Omental fat pad (tissue), 4 donors: ENCODE measurements at places on chromosomes 2 and 18. TPM values are rescaled to one million over a fixed set of nuclear protein-coding genes. Genes with fewer than 3 reads are reported as not detected.

The AGAP1 gene
- total RNA-seq: 24.3 TPM

The TCF23 gene
- total RNA-seq: not detected

The CYP26B1 gene
- total RNA-seq: 10.6 TPM

The TACR1 gene
- 6.3 TPM for total RNA-seq

The KIF3C gene
- 1.2 TPM for total RNA-seq

The PROM2 gene
- 0.60 TPM for total RNA-seq

The IRS1 gene
- total RNA-seq: 14.3 TPM

The DNAH6 gene
- total RNA-seq: 1.6 TPM

The MALT1 gene
- 45.6 TPM for total RNA-seq

The KCNG3 gene
- 1.1 TPM for total RNA-seq

The NEURL3 gene
- not detected for total RNA-seq

The KCNE4 gene
- total RNA-seq: 4.8 TPM

The DSC1 gene
- total RNA-seq: not detected

The GEN1 gene
- total RNA-seq: 6.2 TPM

The POMC gene
- 13.5 TPM for total RNA-seq

The BOLL gene
- total RNA-seq: not detected

The LRRTM4 gene
- total RNA-seq: not detected

The CNDP1 gene
- not detected for total RNA-seq

The DAW1 gene
- total RNA-seq: 11.0 TPM

The KATNAL2 gene
- total RNA-seq: 7.8 TPM

The ANKRD30BL gene
- not detected for total RNA-seq

The EGR4 gene
- not detected for total RNA-seq

The RNF152 gene
- total RNA-seq: 20.5 TPM

The NEU4 gene
- 1.5 TPM for total RNA-seq

The DARS1 gene
- total RNA-seq: 74.7 TPM

The ROCK2 gene
- 166 TPM for total RNA-seq

The PRKAG3 gene
- not detected for total RNA-seq

The RUFY4 gene
- total RNA-seq: 0.60 TPM

The EMILIN1 gene
- 62.7 TPM for total RNA-seq

The DSG4 gene
- total RNA-seq: not detected

The ZNF521 gene
- total RNA-seq: 15.0 TPM

The SLC5A7 gene
- total RNA-seq: not detected

The DYSF gene
- total RNA-seq: 12.5 TPM

The HOXD12 gene
- total RNA-seq: not detected

The GCKR gene
- total RNA-seq: 1.1 TPM

The ARHGAP15 gene
- 14.9 TPM for total RNA-seq

The CYBRD1 gene
- 494 TPM for total RNA-seq

The TMEM182 gene
- total RNA-seq: 1.4 TPM
